NCI-H69 (cell line): ENCODE measurements at places on chromosomes 13 and 19.

GRCh38 chr13:93758575-93758974, 532.0 kb downstream of the GPC6 start:
- no peak for DNase-seq

DNA sequence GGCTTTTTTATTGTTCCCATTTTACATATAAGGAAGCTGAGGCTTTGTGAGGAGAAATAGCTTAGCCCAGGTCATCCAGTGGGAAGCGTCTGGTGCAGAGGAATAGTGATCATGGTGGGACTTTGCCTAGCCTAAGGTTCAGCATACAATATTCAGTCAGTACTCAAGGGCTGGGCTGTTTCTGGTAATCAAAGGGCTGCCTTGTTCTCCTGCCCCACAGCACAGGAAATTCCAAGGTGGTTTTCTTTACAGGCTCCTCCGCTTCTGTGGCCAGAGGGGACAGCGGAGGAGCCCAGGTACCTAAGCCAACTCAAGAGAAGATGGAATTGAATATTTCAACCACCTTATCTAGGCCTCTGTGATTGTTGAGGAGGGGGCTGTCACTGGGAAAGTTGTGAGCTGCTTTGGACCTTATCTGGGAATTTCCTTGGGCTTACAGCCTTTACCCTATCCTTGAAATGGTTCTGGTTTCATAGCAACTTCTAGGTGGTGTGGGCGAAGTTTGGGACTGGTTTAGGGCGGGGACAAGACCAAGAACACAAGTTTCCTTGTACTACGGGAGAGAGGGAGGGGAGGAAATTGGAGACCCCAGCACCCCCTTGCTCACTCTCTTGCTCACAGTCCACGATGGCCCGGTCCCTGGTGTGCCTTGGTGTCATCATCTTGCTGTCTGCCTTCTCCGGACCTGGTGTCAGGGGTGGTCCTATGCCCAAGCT, at the start of gene MIA:
TSS of gene MIA (plus strand) at position 606 of the 716 bp plus-strand sequence. CDS start at position 628, 22 bp downstream.
- DNase-seq: no peak

DNA sequence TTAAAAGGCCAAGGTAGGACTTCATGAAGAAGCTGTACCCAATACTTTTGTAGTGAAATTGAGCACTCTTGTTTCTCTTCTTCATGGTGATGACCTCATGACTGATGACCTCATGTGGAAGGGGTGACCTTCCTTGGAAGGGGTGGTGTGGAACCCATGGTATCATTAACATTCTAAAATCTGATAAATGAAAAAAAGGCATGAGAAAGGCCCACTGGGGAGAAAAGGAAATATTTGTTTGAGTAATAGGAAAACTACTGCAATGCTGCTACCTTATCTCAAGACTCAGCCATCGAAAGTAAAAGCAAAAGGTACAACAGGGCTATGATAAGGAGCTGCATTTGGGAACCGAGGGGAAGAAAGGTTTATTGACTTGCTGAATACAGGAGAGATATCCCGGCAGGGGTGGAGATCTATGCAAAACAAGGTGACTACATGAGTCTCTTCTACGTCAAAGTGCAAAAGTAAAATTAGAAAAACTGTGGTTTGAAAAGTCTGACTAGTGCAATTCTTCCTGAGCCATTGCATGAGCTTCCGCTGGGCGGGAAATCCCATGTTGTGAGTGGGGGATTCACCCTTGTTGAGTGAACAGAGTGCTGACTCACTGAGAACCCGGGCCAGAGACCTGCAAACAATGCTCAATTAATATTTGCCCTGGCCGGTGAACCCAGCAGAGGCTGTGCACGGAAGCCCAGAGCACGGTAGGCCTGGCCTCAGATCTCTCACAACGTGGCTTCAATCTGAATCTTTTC, 138.9 kb upstream of the RFC3 start:
- no peak for DNase-seq

DNA sequence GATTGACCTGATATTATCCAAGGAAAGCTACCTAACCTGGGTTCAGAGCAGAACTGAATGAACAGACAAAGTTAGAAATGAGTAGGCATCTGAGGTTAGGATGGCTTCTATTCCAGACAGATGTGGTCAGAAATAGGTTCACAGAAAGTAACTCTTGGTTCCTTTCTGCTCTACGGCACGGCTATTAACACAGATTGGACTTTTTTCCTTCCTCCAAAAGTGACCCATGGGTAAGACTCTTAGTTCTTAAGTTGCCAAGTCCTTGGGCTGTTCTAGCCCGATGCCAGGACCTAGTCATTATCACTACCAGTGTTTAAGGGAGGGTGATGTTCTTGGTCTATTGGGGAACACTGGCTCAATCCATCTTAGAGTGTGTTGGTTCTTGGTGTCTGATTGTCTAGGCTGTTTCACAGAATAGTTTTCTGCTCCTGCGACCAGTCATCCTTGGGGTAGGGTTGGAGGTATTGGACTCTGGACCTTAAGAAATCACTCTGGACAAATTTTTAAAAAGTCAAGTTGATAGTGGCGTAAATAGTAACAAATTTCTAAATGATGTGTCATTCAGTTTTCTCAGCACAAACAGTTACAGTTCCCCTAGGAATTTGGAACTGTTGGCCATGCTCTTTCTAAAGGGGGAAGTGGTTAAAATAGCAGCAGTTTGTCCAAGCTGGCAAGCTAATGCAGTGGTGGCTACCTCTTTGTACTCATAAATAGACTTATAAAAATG, 60.1 kb upstream of the MYCBP2 start:
- DNase-seq: no peak

GRCh38 chr19:34474233-34474989, 7.1 kb upstream of the WTIP start:
- DNase-seq: peak; percentile 26

- no peak for DNase-seq
These were observed 75.3 kb downstream of the TEX29 start for GRCh38 chr13:111395511-111396393.

DNA sequence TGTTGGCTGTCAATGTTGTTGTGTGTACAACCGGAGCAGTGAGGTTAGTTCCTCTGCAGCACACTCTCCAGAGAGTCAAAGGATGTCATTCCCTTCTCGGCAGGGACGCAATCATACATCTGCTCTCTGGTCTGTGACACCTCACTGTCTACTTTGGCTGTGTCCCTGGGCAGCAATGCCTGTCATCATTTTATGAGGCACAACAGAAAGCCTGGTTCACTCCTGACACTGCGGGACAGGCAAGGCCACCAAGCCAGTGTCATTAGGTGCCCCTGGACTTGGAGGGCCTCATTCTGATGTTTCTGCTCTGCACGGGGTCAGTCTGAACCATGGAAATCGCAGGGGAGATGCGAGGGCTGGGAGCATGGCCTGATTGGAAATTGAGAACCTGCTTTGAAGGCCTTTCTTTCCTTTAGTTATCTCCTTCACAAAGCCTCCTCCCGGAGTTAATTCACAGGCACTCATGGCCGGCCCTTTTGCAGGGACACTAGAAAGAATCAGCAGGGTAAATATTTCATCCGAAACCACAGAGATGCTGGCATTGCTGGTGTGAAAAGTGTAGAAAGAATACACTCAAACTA, 284.4 kb downstream of the ZNF536 start:
- DNase-seq: no peak

DNA sequence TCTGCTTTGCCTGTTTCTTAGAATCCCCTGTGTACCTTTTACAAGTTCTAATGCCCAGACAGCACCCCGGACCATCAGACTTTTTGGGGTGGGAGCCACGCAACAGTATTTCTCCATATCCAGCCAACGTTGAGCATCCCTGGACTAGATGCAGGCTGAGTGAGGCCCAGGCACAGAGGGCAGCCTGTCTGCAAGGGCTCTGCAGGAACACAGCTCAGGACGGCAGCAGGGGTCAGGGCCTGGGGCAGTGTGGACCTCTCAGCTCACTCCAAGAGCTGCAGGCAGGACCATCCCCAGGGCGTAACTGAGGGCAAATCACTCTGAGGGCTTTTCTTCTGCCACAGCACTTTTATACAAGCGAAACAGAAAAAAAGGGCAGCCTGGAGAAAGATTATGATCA, 95.8 kb downstream of the DNAJC15 start:
- DNase-seq: no peak
